ENCODE measurements at places on chromosomes 2 and 18.

GRCh38 chr2:47211497-47212011 lies 56.4 kb upstream of the STPG4 start:
- DNase-seq = no peak

- DNase-seq = no peak
These were observed 196.3 kb upstream of the SIX3 start for GRCh38 chr2:44744961-44745892.

DNA sequence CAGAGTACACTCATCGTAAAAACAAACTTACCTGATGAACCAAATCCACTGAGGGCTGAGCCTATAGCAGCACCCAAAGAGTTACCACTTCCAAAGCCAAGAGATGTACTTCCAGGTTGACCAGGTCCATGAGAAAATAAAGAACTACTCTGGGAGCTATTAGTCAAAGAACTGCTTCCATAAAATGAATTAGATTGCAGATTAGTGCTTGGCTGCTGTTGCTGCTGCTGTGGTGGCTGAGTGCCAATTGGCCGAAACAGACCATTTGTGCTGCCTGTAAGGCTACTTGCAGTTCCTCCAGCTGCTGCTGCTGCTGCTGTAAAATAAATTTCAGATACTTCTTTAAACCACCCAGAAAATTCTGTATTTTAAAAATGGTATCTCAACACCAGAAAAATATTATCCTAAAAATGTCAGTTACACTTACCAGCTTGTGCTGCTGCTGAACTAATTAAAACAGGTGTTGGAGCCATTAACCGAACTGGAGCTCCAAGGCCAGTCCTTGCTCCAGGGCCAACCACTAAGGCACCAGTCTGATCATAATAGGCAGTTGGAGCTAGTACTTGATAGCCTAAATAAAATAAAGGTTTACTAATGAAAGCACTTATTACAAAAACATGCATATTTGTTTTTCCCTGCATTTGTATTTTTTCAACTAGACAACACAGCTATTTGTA lies 58.1 kb upstream of the SDC1 start:
- no peak for DNase-seq

DNA sequence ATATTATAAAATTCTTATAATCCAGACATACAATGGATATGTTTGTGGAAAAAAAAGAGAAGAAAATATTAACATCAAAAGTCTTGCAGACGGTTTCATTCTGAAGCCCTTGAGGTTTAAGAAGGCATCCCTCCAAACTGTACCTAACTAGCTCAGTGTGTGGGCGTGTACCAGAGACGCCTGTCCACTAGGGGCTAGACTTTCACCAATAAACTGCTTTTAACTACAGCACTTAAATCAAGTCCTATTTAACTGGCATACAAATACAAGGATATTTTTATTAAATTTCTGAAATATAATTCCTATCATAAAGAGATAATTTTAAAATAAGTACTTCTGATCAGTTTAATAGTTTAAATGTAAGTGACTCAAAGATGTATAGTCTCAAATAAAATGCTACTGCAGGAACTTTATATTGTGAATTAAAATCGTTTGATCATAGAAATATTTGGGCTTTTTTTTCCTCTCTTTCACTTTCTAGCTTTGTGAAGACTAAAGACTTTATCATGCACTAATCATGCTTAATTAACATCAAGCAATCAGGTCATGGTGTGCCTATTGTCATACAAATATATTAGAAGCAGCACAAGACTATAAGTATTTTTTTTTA lies 437.7 kb downstream of the SATB2 start:
- no peak for DNase-seq

GRCh38 chr18:39960550-39960949 lies 1994.5 kb upstream of the PIK3C3 start:
- no peak for DNase-seq

GRCh38 chr2:224865016-224865415 lies 148.9 kb upstream of the CCDC195 start:
- no peak for DNase-seq

DNA sequence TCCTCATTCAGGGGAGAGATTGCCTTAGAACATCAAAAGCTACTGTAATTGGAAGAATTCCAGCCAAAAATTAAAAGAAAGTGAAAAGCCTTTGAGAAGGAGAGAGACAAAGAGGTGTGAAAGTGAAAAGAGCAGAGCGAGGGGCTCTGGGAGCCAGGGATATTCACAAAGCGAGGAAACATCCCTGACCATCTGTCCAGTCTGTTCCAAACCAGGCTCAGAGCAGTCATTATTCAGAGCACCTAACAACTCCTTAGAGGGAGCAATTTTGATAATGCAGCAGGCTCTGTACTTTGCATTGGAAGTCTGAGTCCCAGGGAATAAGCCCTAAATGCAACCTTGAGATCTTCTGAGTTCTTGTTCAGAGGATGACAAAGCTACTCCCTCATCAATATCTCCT lies 119.1 kb upstream of the LYPD1 start:
- no peak for DNase-seq
